ENCODE measurements at places on chromosomes 2 and 18.

GRCh38 chr2:57701391-57701791 is 345.2 kb upstream of the VRK2 start:
- ATAC-seq, result no peak

- ATAC-seq, result no peak
Measured at GRCh38 chr2:33008716-33009115, 62.0 kb downstream of the LTBP1 start.

DNA sequence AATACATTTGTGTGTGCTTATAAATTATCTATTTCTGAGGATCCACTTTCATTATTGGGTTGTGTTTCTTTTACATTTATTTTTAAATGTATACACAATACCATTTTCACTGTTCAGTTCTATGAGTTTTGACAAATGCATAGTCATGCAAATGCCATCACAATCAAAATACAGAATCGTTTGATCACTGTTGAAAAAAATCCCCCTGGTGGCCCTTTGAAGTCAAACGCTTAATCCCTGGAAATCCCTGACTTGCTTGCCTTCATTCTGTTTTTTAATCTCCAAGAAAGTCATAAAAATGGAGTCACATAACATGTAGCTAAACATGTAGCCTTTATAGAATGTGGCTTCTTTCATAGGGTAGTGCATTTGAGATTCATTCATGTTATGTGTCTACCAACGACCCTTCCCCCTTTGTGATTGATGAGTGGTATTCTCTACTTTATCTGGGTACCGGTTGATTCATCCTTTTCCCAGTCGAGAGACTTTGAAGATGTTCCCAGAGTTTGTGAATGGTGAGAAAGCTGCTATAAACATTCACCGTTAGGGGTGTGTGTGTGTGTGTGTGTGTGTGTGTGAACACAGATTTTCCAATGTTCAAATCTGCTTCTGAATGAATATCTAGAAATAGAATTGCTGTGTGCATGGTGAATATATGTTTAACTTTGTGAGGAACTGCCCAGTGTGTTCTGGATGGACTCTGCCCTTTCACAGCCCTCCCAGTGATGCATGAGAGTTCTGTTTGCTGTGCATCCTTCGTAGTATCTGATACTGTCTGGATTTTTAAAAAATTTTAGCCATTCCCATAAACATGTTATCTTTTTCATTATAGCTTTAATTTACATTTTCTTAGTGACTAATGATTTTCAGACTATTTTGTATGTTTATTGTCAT is 173.6 kb downstream of the GALR1 start:
- no peak for ATAC-seq

GRCh38 chr2:230503798-230504197 is 87.8 kb downstream of the SP100 start:
- ATAC-seq, result no peak

DNA sequence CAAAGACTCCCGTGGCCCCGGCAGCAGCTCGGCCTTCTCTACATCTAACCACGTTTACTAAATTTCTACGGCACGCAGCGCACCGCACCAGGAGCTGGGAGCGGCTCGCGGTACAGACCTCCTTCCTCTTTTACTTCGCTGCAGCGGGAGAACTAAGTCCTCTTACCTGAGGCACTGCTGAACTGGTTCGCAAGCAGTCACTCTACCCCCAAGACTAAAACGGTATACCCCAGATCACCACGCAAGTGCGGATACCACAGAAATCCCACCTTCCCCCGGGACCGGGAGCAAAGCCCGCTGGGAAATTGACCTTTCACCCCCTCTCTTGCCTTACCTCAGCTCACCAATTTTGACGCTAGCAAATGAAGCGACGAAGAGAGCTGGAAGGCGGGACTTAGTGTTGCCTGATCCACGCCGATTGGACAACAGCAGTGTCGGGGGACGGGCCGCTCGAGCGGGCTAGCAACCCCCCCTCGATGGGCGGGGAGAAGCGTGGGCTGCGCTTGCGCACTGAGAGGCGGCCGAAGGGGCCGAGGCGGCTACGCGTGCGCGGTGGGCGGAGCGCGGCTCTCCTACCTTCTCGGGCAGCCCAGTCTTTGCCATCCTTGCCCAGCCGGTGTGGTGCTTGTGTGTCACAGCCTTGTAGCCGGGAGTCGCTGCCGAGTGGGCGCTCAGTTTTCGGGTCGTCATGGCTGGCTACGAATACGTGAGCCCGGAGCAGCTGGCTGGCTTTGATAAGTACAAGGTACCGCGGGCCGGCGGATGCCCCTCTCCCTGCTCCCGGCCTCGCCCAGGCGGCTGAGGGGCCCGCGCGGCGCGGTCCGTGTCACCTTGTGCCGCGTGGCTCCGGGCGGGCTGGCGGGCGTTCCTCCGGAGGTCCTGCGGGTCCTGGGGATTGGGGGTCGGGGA is at the start of gene SELENOI:
Gene SELENOI (plus strand): TSS at position 599 of the 909 bp plus-strand sequence. CDS start 90 bp downstream, at position 689.
- ATAC-seq, result peak; percentile 98

GRCh38 chr2:241215421-241215820 is 26.9 kb downstream of the ANO7 start:
- ATAC-seq, result no peak

GRCh38 chr2:85913884-85914881 is 25.4 kb upstream of the ST3GAL5 start:
- ATAC-seq, result peak; percentile 86

- ATAC-seq, result peak; percentile 22
Measured at GRCh38 chr18:24570716-24571115, 110.3 kb downstream of the HRH4 start.

GRCh38 chr2:233441161-233442027 is 87.1 kb downstream of the DGKD start:
- ATAC-seq, result no peak

DNA sequence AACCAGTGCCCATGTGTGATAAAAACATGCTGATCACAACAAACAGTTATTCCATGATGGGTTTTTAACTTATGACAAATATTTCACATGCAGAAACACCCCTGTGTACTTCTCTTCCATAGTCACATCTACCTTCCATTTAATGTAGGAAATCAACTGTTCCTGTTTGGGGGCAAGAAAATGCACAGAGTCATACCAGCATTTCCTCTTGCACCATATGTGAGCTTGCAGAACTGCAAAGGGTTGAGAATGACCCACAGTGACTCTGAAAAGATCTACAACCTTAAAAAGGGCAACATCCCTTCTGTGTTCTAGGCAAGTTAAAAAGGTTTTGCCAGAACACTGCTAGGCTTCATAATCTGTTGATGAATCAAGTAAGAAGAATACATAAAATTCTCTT is 9.9 kb downstream of the BMP10 start:
- ATAC-seq, result no peak

GRCh38 chr2:183034806-183035205 is 3.5 kb downstream of the NCKAP1 start:
- ATAC-seq, result no peak

GRCh38 chr2:60634438-60634837 is 81.0 kb upstream of the BCL11A start:
- no peak for ATAC-seq

- no peak for ATAC-seq
Measured at GRCh38 chr2:220270481-220271070, 643.1 kb downstream of the SLC4A3 start.

- ATAC-seq, result no peak
Measured at GRCh38 chr2:234865040-234865439, 86.8 kb upstream of the SH3BP4 start.

DNA sequence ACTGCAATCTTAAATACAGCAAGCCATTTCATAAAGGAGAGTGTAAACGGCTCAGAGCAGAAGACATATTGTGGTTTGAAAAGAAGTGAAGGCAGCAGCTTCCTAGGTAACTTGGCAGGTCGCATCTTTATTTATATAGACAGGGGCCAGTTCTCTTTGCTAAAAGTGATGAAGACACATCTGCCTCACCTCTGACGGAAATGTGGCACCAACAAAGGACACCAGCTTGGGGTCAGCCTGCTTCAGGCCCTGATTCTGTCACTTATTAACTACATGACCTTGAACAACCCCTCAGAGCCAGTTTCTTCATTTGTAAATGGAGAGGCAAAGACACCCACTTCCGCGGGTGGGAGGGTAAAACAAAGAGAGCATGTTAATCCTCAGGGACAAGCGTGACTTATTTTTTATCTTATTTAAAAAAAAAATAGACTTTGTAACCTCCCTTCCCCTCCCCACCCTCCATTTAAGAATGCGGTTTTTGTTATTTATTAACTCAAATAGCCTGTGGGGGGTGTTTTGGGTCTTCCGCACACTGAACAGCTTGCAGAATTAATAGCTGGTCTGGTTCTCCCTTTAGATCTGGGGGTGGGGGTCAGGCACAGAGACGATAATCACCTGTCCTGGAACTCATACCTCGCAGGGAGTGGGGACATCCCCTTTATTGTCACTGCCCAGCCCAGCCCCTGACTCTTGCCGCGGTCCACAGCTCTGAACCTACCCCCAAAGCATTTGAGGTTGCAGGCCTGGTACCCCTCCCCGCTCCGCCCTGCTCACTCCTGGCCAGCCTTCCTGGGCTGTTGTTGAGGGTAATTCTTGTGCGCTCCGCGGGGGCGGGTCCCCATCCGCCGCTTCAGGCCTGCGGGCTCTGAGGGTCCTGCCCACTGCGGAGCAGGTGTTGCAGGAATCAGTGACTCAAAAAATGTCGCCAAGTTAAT is 64.2 kb upstream of the TMEM17 start:
- no peak for ATAC-seq

DNA sequence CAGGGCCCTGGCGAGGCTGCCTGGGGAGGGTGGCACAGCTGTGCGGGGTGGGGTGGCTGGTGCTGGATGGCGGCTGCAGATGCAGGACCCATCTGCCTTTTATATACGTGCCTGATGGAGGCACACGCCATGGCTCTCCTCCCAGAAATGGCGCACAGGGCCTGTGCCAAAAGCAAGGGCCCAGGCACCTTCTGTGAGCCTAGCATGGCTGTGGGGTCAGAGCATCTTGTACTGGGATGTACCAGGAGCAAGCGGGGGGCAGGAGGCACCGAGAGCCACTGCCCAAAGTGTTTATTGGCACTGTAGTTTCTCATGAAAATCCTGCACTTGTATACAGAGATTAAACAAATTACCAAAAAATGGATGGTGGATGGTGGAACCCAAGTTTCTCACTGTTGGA is 724.1 kb downstream of the GALR1 start:
- no peak for ATAC-seq
